ENCODE measurements at places on chromosomes 12 and 14.

GRCh38 chr12:94777936-94778335 is 127.6 kb upstream of the TMCC3 start:
- no peak for DNase-seq

- no peak for DNase-seq
Observed at GRCh38 chr12:124217508-124218242, 77.2 kb upstream of the RFLNA start.

GRCh38 chr12:65857840-65858239 is 33.6 kb downstream of the HMGA2 start:
- no peak for DNase-seq

GRCh38 chr12:12474931-12475795 is 87.5 kb downstream of the DUSP16 start:
- no peak for DNase-seq

DNA sequence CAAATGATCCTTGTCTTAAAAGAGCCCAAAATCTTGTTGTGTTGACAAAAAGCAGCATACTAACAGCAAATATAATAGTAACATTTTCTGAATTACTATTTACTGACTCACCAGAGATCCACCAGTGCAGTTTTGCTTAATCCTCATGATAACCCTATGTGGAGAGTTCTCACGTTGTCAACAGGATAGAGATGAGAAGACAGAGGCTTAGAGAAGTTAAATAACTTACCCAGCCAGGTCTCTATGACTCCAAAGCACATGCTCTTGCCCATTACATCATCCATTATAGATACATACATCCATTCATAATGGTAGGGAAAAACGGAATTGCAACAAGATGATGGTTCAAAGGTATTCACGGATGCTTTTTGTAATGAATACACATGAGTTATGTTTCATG is 111.9 kb downstream of the PAX9 start:
- DNase-seq, result no peak

GRCh38 chr12:32198555-32198954 is 91.9 kb downstream of the BICD1 start:
- DNase-seq, result no peak

- DNase-seq, result no peak
Observed at GRCh38 chr12:953776-954175, 4.3 kb upstream of the RAD52 start.

DNA sequence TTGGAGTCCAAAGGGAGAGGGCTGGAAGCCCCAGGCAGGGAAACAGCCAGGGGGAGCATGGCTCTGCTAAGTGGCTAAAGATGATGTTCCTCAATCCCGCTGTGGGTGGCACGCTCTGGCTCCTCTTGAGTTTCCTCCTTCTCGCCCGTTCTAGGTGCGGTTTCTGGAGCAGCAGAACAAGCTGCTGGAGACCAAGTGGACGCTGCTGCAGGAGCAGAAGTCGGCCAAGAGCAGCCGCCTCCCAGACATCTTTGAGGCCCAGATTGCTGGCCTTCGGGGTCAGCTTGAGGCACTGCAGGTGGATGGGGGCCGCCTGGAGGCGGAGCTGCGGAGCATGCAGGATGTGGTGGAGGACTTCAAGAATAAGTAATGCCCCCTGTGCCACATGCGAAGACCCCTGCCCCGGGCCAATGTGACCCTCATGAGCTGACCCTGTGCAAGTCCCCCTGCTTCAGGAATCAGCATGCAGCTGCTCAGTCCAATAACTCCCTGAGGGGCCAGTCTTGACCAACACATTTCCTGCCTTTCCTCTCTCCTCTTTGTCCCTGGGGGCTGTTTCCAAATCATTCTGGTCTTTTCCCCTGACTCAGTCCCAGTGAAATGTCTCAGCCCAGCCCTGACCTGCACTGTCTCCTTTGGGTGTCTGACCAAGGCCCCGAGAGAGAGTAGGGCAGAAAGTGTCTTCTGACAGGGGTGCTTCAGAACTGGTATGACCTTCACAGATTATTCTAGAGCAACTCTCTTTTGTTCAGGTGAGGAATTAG is 2.1 kb downstream of the KRT7 start:
- no peak for DNase-seq
